COLO829 (cell line): ENCODE measurements at places on chromosomes 1 and 21.

DNA sequence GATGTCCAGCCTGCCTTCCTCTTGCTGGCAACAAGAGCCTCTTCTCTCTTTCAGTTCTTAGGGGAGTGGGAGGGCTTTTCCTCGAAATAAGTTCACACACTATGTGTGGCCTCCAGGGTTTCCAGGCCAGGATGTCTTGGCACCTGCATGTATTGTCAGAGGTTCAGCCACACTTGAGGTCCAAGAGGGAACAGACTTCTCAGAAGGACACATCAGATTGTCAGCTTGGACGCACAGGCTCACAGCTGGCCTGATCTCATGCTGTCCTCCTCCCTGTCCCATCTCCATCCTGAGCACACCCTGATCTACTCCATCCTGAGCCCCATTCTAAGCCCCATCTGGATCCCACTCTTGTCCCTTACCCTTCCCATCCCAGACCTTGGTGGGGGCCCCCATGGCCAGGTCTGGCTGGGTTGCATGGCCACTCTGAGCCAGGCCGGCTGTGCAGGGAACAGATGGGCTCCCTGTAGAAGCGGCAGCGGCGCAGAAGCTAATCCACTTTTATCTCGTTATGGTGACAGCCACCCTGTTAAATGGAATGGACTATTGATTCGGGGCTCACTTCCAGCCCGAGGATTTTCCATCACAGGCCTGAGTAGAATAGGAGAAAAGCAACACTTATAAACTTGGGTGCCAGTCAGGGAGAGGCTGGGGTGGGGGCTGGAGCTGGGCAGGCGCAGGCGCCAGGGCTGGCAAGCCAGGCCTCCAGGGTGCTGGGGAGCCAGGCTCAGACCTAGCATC is 85.1 kb upstream of the CSF3R start:
- no peak for DNase-seq

DNA sequence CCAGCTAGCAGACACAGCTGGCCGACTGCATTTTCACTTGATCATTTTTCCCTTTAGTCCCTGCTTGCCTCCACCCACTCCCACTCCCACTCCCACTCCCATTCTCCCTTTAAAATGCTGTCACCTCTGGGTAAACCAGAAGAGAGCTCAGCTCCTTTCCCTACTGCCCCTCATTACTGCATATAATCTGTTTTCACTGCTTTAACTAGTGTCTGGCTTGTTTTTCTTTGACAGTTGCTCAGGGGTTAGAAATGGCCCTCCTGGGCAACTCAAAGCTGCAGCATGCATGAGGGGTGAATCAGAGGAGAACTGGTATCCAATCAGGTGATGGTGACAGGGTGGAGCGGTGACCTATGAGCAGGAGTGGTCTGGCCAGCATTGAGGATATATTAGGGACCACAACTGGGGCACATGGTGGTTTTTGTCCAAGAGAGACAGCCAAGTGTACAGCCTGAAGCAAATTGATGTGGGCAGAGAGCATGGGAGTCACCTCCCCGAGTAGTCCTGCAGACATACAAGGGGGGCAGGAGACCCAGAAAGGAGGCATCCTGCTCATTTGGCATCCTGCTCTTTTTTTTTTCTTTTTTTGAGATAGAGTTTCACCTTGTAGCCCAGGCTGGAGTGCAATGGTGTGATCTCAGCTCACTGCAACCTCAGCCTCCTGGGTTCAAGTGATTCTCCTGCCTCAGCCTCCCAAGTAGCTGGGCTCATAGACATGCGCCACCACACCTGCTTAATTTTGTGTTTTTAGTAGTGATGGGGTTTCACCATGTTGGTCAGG is 42.6 kb upstream of the SRSF10 start:
- DNase-seq = no peak

GRCh38 chr1:180793451-180793850 is 119.2 kb upstream of the KIAA1614 start:
- DNase-seq = no peak

DNA sequence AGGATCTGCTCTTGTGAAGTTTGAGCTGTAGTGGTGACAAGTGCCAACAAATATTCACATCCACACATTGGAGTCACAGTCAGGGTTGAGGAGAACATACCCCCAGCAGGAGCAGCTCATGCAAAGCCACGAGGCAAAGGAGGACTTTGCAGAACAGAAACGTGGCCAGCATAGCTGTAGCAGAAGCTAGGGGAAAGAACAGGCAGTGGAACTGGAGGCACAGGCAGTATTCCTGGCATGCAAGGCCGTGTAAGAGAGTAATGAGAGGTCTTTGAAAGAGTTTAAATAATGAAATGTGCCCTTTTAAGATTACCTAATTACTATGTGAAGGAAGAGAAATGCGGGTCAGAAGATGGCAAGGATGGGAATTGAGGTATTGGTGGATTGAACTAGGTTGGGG is 40.9 kb upstream of the IKBKE start:
- DNase-seq = no peak

- DNase-seq = no peak
Measured at GRCh38 chr21:14080040-14080763, 130.6 kb downstream of the LIPI start.

DNA sequence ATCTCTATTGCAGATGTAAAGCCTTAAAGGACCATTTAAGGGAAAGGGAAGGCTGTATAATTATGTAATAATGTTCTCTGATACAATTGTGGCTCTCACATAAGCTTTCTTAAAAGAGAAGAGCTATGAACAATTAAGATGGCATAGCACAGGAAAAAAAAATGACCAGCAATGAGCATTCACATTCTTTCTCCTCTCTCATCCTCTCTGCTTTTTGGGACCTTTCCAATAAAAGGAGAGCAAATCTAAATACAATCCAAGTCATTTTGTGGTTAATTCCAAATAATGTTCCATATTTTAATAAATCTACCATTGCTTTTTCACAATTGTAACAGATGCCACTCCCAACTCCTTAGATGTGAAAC is 23.5 kb downstream of the SMYD3 start:
- DNase-seq = no peak

DNA sequence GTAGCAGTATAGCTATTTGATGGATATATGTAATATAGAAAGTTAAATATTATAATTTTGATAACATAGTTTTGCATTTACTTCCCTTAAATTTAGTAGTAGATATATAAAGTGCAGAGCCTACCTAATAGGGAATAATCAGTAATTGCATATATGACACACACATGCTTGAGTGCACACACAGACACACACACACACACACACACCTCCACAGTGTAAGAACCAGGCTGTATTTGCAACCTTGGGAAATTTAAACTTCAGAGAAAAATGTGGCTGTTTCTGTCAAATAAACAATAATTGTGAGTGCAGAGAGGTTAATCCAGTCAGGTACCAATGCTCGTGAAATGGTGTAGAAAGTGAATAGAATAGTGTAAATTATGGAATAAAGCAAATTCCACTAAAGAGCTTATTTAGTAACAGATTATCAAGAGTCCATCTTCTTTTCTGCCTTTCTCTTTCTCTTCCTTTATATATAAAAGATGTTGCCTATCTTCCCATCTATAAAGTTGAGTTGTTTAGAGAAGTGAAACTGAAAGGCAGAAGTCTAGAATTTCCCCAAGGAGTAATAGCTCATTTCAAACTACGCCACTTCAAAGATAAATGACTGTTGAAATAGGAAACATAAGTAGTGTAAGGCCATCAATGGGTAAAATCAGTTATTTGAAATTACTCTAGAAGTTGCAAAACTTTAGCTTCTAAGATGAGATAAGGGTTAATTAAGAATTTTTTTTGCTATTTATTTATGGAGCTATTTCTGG is 273.7 kb downstream of the SRGAP2C start:
- DNase-seq = no peak

GRCh38 chr1:3064296-3064850 is 4.6 kb upstream of the PRDM16 start:
- DNase-seq = no peak

DNA sequence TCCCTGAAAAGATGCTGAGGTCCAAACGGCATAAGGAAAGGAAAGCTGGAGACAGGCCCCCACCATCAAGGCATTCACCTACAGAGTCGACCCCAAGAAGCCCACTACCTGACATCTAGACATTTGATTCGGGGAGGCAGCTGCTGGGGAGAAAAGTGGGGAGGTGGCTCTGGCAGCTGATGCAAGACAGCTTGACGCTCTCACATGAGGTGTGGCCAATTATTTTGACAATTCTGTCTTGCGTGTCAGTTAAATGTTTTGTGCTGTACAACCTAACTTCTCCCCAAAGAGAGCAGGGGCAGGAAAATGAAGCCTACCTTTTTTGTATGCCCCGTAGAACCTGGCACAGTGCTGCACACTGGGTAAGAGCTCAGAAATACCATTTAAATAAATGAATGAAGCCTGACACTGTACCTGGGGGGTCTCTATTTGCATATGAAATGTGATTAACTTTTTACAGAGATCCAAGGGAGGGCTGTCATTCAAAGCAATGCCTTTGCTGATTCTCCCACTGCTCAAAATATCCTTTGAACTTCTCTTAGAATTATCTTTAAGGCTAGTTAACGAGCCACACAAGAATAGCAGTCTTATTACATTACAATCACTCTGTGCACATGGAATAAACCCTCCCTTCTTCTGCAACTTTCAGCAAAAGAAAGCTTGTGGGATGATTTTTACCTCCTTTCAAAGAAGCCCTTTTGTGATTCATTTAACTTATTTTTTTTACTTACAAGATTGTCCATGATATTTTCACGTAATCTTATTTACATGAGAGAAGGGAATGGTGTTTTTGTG is 163.2 kb downstream of the TNR start:
- DNase-seq = no peak

- DNase-seq = no peak
Measured at GRCh38 chr1:226697929-226698544, 41.0 kb downstream of the ITPKB start.

GRCh38 chr1:104932949-104933679 is 1183.4 kb downstream of the AMY1C start:
- DNase-seq = no peak
